Cardiac septum (tissue), 1 donor: ENCODE measurements at places on chromosomes 4 and X. TPM values are rescaled to one million over a fixed set of nuclear protein-coding genes. Genes with fewer than 3 reads are reported as not detected.

PAK3 gene
- total RNA-seq: 0.78 TPM

TRIM2 gene
- 23.4 TPM for total RNA-seq

PDE5A gene
- total RNA-seq: 20.0 TPM

TMEM31 gene
- not detected for total RNA-seq

LARP7 gene
- total RNA-seq: 52.9 TPM

PARM1 gene
- total RNA-seq: 74.4 TPM

MAGEB1 gene
- not detected for total RNA-seq

MAGIX gene
- 3.4 TPM for total RNA-seq

S100G gene
- total RNA-seq: not detected

H2BW2 gene
- total RNA-seq: not detected

CXorf38 gene
- 6.2 TPM for total RNA-seq

EIF1AX gene
- 75.4 TPM for total RNA-seq

KLHL4 gene
- total RNA-seq: 2.0 TPM

RHOH gene
- 0.78 TPM for total RNA-seq

TMPRSS11A gene
- not detected for total RNA-seq

COL4A6 gene
- total RNA-seq: 6.1 TPM

ZAR1 gene
- total RNA-seq: not detected

TCEAL4 gene
- total RNA-seq: 68.0 TPM

USP17L18 gene
- total RNA-seq: not detected

NAA10 gene
- 87.2 TPM for total RNA-seq

FAM184B gene
- 0.03 TPM for total RNA-seq

ZFP92 gene
- 0.40 TPM for total RNA-seq

MND1 gene
- total RNA-seq: not detected

BTK gene
- total RNA-seq: 1.3 TPM

LAGE3 gene
- total RNA-seq: 13.9 TPM

MAGEA2B gene
- not detected for total RNA-seq
